Lung (tissue), 17 donors: ENCODE measurements at places on chromosomes 11 and 22. TPM values are rescaled to one million over a fixed set of nuclear protein-coding genes. Genes with fewer than 3 reads are reported as not detected.

The IL17REL gene
- total RNA-seq = 0.51 TPM

The SCGB2A2 gene
- not detected for total RNA-seq

DNA sequence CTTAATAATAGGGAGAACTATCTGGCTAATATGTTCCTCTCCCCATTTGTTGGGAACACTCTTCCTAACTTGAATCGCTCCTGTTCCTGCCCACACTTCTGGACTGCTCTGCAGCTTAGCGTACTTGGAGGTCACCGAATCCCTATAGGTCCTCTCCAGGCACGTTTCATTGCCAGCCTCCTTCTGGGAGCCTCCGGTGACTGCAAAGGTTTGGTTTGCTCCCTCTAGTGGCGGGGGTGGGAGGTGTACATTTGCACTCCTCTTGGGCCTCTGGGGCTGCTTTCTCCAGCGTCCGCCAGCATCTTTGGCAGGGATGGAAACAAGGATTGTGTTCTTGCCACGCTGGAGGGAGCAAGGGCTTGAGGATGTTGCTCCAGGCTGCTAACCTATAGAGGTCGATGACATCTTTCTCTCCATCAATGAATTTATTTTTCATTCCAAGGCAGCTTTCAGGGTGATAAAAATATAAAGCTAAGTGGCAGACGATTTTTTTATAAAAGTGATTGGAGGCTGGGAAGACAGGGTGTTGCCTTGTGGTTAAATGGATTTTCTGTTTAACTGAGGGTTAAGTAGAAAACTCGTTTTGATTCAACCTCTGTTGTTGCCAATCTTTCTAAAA lies 48.7 kb downstream of the TSPAN18 start:
- H3K27me3 ChIP-seq = no peaks in the 10 kb centered on the region
- H3K36me3 ChIP-seq = no peaks in the 10 kb centered on the region
- H3K4me3 ChIP-seq = no peak overlapping the region
- H3K27ac ChIP-seq = peak overlapping the region; percentile 7
- DNase-seq = no peak

The OR52N4 gene
- 0.26 TPM for total RNA-seq

- H3K27ac ChIP-seq = peak overlapping the region; percentile 20
- no peak for DNase-seq
- H3K36me3 ChIP-seq = peaks cover 6% of the 10 kb centered on the region
- H3K4me1 ChIP-seq = no peaks in the 10 kb centered on the region
- H3K4me3 ChIP-seq = no peak overlapping the region
- no peaks in the 10 kb centered on the region for H3K27me3 ChIP-seq
These were observed 49.4 kb downstream of the BID start for GRCh38 chr22:17724678-17725499.

The ALDH3B1 gene
- 165 TPM for total RNA-seq

The RASL10A gene
- 3.3 TPM for total RNA-seq
